ENCODE measurements at places on chromosomes 6 and 20.

- no peak for DNase-seq
These were observed 9.3 kb upstream of the FBXO9 start for GRCh38 chr6:53055873-53056272.

- no peak for DNase-seq
These were observed 37.8 kb downstream of the HFE start for GRCh38 chr6:26124781-26125685.

GRCh38 chr6:125931733-125932450 is 24.7 kb upstream of the HINT3 start:
- no peak for DNase-seq

DNA sequence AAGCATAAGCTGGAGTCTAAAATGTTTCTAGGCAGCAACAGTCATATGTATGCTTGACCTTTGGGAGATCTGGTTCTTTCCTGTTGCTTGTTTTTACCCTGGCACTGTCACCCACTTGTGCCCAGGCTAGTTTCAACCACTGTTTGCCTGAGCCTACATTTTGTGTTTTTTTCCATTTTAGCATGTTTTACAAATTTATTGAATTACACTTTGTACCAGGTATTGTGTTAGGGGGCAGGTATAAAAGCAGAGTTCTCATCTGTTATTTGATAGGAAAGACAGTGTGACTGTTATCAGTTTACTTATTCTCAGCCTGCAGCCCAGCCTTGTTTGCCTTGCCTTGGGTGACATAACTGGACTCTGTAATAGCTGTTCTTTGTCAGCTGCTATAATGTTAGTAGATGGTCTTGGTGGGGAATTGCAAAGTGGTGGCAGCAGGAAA is 147.0 kb downstream of the CDKAL1 start:
- DNase-seq: no peak

- DNase-seq: no peak
These were observed 209.8 kb downstream of the GJA1 start for GRCh38 chr6:121645100-121645745.

Data from posterior vena cava (tissue), 2 donors.